ENCODE measurements at places on chromosomes 7 and 10.

- peak; percentile 75 for DNase-seq
Measured at GRCh38 chr10:76444034-76444800, 1012.8 kb downstream of the LRMDA start.

- DNase-seq: no peak
Measured at GRCh38 chr10:104233817-104234216, 1.7 kb upstream of the CFAP43 start.

GRCh38 chr10:100645091-100645490 is 100.3 kb upstream of the PAX2 start:
- DNase-seq: no peak

GRCh38 chr10:83254698-83255097 is 884.6 kb upstream of the GHITM start:
- DNase-seq: no peak

DNA sequence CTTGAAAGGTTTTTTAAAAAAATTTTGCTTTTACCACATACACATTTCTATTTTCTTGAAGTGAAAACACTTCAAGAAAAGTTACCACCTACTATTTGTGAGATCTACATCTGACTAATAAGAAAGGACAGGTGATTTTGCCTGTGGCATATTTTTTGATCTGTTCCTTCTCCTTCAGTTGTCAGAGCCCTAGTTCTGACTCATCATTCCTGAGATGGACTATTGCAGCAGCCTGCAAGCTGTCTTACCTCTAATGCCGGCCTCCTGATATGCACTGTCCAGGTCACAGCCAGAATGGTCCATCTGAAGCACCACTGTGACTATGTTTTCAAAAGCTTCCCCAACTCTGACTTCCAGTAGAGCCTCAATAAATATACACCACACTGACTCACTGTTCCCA is 28.2 kb upstream of the ANK3 start:
- no peak for DNase-seq

DNA sequence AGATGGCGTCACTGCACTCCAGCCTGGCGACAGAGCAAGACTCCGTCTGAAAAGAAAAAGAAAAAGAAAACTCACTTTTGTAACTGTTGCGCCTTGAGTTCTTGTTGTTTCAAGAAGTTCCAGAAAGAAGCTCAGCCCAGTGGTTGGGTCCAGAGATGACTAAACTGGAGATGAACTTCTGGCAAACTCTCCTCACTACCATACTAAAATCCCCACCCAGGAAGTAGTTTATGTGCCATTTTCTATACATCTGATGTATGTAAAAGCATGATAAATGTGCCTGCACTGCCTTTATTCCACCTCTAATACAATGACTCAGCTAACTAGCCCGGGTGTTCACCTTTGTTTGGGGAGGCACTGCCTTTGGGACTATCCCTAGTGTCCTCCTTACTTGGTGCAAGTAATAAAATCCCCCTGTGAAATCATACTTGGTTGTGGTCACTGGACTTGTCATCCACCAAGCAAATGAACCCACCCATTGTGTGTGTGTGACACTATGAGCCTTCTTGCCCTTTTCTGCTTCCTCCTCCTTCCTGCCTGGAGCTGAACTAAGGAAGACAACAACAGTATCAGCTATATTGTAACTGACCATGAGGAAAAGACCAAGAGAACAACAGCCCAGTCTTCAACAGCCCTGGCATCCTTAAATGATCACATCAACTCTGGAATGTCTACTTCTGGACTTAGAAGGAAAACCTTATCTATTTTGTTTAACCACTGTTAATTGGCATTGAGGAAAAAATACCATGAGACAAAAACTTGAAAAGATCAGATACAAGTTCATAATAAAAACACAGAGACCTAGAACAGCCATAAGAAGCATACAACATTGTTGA is 33.6 kb downstream of the JMJD1C start:
- peak; percentile 14 for DNase-seq

DNA sequence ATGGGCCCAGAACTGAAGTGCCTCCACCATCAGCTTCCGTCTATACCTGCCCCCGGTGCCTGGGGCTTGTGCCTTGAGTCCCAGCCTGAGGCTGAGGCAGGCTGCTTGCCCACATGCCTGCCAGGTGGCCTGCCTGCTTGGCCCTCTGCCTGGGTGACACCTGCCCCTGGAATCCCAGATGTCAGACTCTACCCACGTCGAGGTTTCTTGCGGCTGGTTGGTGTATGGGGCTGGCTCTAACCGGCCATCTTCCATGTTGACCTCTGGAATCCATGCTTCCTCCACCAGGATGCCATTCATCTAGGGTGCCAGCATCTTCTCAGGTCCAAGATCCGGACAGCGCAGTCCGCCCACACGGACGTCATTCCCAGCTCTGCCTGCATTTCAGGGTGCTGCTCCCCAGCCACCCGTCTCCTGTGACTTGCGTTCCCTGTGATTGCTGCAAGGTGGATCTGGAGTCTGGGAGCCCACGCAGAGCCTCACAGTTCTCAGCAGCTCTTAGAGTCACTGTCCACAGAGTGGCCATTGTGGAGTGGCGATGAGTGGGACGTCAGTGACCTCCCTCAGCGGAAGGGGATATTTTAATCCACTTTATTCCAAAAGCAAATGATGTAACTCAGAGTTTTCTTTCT is 298.1 kb downstream of the TCERG1L start:
- no peak for DNase-seq

DNA sequence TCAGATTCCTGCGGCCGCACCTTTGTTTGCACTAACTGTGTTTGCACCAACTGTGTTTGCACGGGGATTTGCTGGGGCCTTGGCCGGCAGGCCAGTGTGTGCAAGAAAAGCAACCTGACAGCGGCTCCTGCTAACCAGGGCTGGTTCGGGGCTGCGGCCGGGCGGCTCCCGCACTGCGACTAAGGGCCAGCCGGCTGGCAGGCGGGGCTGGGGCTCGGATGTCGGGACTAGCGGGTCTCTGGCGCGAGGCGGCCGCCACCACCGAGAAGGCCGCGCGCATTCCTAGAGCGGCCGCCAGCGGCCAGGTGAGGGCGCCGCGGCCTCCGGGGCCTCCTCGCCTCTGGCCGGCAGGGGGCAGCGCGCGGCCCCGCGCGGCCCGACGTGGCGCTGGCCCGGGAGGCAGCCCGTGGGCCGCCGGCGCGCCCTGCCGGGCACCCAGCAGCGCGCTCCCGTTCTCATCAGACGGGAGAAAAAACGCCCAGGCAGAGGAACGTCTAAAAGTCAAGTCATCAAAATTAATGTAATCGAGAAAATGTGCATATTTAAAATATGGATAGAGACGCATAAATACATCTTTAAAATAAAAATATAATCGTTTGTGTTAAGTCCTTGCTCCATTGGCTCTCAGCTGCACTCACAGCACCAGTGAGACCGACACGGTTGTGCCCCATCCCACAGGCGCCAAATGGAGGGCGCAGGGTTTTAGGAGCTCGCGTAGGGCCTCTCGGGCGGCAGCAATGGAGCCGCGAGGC is 38.5 kb downstream of the ZNF777 start:
- peak; percentile 85 for DNase-seq

GRCh38 chr10:13404305-13404759 is 56.2 kb upstream of the SEPHS1 start:
- no peak for DNase-seq

DNA sequence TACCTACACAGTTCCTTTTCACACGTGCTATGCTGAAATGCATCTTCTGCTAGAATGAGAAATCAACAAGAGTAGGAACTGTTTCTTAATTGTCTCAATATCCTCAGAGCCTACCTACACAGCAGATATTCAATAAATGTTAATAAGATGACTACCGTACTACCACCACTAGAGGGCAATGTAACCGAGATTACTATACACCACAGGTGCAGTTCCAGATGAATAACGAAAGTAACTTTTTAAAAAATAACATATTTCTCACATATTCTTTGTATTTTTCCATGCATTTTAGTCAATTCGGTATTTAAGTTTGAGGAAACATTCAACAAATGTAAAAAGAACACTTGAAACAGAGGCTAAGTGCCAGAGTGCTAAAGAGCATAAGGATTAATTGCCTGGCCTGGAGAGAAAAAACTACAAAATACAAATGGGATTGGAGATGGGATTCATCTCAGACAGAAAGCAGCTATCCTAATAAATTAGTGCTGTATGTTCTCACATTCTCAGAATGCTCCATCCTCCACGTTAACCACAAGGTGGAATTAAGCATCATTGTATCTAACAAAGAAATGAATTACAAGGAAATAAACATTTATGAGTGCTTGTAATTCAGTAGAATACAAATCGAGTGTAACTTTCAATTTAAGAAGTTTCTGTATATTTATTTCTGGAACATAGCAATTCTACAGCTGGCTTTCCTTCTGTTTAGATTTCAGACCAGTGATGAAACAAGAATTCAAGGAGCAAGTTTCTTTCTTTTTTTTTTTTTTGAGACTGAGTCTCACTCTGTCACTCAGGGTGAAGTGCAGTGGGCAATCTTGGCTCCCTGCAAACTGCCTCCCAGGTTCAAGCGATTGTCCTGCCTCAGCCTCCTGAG is 20.3 kb upstream of the HECTD2 start:
- peak; percentile 81 for DNase-seq

DNA sequence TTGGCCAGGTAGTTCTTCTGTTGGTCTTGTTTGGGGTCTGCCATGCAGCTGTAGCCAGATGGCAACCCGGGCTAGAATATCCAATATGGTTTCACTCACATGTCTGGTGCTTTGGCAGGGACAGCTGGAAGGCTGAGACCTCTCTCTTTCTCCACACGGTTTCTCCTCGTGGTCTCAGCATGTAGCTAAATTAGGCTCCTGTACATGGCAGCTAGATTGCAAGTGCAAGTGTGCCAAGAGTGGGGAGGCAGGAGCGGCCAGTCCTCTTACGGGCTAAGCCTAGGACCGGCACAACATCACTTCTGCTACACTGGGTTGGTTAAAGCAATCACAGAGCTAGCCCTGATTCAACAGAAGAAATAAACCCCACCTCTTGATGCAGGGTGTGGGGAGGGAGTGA is 9.3 kb upstream of the PDE1C start:
- DNase-seq: no peak

DNA sequence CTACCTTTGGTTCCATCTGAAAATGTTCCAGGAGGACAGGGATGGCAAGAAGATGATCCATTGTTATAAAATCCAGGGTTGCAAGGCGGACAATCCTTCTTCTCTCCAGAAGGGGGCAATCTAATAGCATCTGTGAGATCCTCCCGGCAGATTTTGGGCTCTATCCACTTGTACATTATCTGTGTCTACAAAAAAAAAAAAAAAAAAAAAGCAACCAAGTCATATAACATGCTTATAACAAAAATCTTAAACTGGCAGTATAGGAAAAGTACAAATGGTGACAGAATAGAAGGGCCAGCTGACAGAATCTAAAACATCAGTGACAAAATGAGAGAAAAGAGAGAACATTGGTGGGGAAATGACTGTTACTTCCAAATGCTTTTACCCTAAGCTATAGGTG is 132.7 kb downstream of the ELAPOR2 start:
- peak; percentile 85 for DNase-seq

DNA sequence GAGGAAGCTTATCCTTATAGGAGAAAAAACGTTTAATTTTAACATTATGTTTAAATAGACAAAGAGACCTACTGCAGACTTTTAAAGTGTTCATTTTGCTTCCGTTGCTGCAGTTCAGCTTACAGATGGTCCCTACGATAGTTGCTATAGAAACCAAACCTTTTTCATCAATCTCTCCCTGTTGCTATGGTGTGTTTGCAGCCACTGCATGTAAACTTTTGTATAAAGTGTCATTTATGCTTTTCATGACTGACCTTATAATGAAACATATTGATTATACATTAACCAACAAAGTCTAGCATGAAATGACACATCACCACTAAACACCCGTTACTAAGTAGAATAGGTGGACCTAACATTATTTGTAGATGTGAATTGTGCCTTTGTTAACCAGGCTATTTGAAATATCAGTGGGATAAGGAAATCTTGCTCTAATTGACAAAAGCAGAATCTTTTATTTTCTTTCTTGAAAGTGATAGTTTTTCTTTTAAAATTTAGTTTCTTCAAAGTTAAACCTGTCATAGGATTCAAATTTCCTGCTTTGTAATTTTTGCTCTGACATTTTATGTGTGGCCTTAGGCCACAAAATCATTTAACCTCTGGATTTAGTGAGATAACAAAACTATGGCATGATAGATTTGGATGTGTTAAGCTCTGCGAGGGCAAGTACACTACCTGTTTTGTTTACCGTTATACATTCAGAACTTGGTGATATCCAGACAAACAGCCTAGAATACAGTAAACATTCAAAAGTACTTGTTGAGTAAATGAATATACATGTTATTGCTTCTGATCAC is 64.0 kb downstream of the CACNB2 start:
- no peak for DNase-seq

DNA sequence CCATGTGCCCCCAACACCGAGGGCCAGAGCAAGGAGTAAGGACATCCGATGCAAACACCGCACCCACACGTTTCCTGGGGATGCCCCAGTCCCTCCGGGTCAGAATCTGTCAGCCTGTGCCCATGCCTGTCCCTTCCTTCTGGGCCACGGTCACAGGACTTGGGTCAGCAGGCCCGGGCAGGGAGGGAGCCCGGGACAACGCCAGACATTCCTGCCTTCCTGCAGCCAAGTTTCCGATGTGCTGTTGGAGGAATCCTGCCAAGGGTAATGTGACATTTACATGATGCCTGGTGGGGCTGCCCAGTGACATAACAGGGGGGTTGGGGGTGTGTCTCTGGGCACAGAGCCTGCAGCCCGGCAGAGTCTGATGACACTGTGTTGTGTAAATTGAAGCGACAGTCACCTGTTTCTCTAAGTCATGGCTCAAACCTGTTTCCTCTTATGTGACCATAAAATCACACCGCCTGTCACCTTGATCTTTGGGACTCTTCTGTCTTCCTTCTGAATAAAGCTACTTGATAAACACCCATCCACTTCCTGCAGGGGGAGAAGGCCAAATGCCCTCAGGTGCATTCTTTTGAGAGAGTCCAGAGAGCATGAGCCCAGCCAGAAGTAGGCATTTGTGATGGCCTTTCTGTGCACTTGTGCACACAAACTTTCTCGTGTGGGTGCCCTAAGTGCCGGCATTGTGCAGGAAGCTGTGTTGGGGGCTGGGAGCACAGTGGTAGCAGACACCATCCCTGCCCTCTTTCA is 175.3 kb upstream of the RHEB start:
- peak; percentile 20 for DNase-seq

GRCh38 chr7:107938456-107939250 is 47.7 kb downstream of the DLD start:
- peak; percentile 67 for DNase-seq
